ENCODE measurements at places on chromosomes 16 and 17.

GRCh38 chr17:12463102-12463501, 202.6 kb upstream of the MYOCD start:
- no peak for DNase-seq

DNA sequence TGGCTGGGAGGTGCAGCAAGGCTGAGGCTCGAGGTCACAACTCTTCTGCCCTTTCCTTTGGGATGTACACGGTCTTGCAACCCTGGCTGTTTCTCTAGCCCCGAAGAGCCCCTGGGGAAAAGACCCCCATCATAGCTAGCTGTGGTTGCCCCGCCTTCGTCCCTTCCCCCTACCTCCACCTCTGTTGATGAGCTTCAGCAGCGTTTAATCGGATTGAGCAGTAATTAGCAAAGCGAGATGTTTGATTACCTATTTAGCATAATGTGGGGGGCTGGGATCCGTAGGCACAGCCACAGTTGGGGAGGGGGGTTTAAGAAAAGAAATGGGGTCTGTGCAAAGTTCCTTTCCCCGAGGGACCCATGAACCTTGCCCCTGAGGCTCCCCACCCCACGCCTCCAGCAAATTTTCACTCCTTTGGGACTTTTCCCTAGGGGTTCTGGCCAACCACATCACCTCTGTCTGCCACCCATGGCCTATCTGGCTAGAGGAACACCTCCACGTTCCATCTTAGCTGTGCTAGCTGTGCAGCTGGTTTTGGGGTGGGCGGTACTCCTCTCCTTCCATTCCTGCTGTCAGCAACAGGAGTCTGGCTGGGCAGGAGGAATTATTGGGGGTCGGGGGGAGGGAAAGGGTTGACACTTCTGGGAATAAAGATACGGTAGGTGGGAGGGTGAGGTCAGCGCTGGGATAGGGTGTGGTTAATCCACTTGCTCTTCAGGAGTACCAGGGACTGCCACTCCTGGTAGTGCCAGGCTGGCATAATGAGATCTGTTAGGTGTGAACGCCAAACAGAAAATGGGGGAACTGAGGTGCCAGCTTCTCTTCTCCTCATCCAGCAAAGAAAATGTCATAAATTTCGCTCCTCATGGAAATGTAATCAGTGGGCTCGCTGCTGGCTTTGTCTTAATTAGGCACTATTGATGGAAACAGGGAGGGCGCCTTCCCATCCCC, 1.3 kb upstream of the DNAH2 start:
- DNase-seq, result no peak

DNA sequence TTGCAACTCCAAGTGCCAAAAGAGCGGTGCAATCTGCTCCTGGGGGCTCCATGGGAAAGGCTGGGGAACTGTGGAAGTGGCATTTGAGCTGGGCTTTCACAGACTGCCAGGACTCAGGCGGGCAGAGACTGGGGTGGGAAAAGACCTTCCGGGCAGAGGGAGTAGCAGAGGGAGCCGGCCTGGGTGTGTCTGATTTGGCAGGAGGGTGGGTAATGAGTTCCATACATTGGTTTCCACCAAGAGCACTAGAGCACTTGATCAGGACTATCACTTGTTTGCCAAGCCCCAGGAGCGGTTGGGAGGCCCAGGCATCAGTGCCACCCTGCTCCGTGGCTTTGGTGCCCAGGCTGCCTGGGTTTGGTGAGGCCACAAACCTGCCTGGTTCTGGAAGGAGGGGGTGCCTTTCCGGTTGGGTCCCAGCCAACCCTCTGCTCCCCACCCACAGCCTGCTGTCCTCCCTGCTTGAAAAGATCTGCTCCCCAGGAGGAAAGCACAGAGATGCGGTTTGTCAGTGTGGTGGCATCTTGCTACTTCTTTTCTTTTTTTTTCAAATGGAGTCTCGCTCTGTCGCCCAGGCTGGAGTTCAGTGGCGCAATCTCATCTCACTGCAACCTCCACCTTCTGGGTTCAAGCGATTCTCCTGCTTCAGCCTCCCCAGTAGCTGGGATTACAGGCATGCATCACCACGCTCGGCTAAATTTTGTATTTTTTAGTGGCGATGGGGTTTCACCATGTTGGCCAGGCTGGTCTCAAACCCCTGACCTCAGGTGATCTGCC, 3.5 kb upstream of the TRIM47 start:
- no peak for DNase-seq

DNA sequence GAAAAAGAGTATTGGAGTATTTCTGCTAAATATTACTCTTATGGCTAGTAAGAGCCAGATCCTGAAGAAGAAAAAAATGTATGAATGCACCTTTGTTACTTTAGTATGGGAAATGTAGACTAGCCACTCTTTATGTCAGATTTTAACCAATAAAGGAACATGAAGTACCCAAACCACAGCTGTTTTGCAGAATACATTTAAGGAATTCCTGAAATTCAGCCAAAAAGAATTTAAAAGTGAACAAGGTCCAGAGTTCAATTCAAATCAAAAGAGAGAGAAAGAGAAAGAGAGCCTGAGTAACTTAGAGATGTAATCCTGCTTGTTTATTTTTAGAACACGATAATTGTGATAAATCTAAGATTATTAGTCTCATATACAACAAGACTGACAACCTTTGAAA, 1.2 kb downstream of the KCNJ16 start:
- DNase-seq, result no peak

DNA sequence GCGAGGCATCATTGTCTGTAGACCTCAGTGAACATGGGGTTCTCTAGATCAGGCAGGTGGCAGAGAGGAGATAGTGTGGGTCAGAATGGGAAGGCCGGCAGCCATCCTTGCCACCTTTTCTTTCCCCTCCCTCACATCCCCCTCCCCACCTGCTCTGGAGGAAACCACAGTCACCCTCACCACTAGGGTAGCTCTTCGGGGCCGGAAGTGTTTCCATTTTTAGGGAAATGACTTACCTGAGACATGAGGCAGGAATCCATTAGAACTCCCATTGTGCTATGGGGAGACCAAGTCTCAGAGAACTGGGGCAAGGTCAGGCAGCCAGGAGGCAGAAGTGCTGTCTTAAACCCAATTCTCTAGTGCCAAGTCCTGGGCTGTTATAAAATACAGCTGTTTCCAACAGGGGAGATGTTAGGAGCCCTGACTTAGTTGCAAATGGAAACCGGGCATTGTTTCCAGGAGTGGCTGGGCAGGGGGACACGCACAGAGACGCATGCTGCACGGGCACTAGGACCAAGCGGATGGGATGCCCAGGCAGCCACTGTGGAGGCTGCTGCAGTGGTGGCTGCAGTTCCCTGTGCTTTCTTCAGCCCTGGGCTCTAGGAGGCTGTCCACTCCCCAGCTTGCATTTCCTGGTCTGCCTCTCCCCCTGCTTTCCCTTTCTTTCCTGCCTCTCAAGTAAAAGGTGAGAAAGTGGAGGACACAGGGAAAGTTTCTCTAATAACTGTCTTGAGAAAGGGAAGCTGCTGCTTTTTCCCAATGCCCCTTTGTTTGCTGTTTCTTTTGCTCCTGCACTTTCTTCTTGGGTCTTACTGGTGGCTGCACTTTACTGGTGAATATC, 2.8 kb downstream of the HAS3 start:
- DNase-seq, result no peak

GRCh38 chr16:57307365-57307764, 22.9 kb upstream of the PLLP start:
- no peak for DNase-seq

DNA sequence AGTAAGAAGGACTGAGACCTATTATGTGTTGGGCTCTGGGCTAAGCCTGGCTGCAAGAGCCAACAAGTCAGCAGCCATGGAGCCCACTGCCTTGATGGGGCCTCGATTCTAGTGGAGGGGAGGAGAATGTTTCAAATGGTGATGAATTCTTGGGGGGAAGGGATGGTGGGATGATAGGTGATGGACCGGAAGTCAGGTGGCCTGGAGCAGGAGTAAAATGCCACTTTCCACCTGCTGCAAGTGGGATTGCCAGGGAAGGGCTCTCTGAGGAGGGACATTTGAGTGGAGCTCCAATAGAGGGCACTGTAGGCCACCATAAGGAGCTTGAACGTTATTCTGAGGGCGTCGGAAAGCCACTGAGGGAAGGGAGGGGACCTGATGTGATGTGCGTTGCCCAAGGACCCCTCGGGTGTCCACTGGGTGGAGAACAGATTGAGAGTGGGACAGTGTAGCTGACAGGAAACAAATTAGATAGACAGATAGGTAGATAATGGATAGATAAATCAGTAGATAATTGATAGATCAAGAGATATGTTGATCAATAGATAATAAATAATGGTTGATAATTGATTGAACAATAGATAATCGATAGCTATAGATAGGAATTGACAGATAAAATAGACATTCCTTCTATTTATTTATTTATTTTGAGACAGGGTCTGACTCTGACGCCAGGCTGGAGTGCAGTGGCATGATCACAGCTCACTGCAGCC, 18.2 kb upstream of the NXPH3 start:
- no peak for DNase-seq

DNA sequence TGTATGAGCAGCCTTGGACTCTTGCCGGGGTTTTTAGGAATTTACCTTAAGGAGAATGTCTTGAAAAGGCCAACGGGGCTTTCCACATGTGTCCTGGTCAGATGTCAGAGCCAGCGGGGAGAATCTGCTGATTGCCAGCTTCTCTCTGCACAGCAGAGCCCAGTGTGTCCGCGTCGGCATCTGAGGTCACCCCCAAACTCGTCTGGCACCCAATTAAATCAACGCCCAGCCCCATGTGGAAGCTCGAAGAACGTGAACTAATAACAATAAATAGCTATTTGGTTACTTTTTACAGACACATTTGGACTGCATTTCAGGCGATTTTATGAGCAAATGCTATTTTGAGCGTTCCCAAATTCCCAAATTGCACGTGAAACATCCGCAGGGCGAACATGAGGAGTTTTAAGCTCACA, 303.5 kb downstream of the FOXL1 start:
- no peak for DNase-seq

GRCh38 chr16:69476920-69477443, 52.6 kb downstream of the CYB5B start:
- DNase-seq, result no peak

- DNase-seq, result no peak
Measured at GRCh38 chr17:76435751-76436150, 17.2 kb downstream of the UBE2O start.

DNA sequence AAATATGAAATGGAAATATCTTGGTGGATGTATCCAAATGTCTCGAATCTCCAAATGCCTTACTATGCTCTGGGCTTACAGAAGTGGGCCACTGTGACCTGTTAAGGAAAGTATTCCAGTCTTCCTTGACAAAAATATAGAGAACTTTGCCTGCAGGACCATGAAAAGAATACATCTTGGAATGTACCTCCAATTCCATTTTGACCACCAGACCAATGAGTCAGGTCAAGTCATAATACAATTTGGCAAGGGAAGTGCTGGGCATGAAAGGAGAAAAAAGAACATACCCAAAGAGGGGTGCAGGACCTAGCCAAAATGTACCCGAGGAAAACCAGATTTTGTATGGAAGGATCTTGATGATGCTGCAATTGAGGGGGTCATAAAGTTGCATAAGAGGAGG, 1153.7 kb upstream of the GOT2 start:
- no peak for DNase-seq

GRCh38 chr16:1076801-1077576, 4.4 kb downstream of the SSTR5 start:
- no peak for DNase-seq

DNA sequence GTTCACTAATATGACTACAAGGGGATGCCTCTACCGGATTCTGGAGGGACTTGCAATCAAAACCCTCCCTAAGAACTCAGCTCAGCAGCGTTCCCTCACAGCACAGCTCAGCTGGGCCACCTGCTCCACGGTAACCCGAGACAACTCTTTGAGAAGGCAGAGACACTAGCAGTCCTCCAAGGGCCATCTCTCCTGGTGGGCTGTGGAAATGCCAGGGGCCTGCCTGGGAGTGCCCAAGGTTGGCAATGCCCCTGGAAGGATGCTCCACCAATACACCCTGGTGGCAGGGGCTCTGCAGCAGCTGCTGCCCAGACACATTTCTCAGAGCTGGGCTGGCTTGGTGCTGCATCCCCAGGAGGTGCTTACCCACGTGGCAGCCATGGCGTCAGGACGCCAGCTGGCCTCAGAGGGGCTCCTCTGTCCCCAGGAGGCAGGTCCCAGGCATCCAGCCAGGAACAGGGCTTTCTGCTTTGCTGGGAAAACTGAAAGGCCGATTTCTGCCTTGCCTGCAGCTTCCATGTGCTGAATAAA, 16.5 kb downstream of the CDIP1 start:
- DNase-seq, result peak; percentile 50

- no peak for DNase-seq
Measured at GRCh38 chr16:66740010-66740409, 11.4 kb downstream of the DYNC1LI2 start.

DNA sequence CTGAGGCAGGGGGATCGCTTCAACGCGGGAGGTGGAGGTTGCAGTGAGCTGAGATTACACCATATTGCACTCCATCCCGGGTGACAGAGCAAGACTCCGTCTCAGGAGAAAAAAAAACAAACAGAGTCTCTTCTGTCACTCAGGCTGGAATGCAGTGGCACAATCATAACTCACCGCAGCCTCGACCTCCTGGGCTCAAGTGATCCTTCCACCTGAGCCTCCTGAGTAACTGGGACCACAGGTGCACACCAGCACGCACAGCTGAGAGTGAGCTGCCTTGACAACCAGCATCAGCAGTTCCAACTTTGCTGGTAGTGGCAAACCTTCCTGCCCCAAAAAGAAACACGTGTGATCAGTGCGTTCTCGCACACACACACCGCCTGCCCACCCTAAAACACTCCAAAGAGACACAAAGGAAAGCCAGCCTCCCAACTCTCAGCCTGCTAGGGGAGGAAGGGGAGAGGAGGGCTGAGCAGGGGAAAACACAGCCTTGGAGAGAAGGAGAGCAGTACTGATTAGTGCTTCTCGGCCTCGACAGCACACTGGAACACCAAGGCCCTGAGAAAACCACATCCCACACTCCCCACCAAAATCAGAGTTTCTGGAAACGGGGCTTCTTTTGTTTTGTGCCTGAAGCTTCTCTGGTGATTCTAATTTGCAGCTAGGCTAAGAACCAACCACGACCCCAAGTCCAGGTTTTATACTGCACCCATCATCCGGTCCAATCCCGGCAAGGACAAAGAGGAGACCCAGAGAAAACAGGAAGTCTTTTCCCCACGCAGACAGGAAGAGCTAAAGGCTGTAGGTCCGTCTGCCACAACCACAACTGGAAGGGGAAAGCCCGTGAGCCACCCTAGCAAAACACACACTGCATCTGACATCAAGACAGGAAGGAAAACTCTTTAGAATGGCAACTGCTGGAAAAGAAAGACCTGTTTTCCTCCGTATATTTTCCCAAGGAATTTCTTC, 28.8 kb downstream of the ZCCHC14 start:
- no peak for DNase-seq

- DNase-seq, result no peak
Measured at GRCh38 chr17:78842881-78843565, 2.4 kb upstream of the USP36 start.

All from gastrocnemius medialis (tissue), 4 donors.